ENCODE measurements at places on chromosomes 1 and 21. TPM values are rescaled to one million over a fixed set of nuclear protein-coding genes. Genes with fewer than 3 reads are reported as not detected.

The ST6GALNAC5 gene
- 36.6 TPM for total RNA-seq

The BEND5 gene
- total RNA-seq, result 4.4 TPM

The UQCRHL gene
- total RNA-seq, result 2.1 TPM

The OR14K1 gene
- total RNA-seq, result not detected

The NBPF15 gene
- total RNA-seq, result 61.4 TPM

The WNT4 gene
- total RNA-seq, result 26.4 TPM

The LRRC7 gene
- 1.9 TPM for total RNA-seq

The OR2L5 gene
- total RNA-seq, result not detected

- DNase-seq, result no peak
These were observed 167.4 kb upstream of the TMEM51 start for GRCh38 chr1:14986168-14986567.

- no peak for DNase-seq
These were observed 22.7 kb downstream of the SYT6 start for GRCh38 chr1:114130846-114131525.

DNA sequence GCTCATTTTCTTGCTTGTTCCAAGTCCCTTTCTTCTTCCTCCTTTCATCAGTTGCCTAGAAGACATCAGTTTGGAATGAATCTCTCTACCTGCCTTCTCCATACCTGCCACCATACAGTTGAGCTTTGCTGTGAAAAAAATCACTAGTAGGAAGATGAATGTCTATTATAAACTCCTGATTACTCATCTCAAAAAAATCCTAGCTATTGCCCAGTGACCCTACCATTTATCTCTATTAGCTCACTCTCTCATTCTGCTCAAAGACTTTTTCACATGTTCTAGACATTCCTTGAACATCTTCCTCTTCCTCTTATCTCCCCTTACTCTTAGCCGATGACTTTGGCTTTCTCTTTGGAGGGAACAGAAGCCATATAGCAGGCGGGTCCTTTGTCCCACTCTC is 49.7 kb upstream of the HMGB4 start:
- DNase-seq, result no peak
